Activated CD4-positive, alpha-beta memory T cell treated with anti-CD3 and anti-CD28 coated beads, Interleukin-2, amount 10 ng/mL, durations not matched to agents 7 days and 5 days (primary cell): ENCODE measurements at places on chromosomes 3 and 15.

GRCh38 chr3:23644676-23645075 lies 161.1 kb upstream of the UBE2E1 start:
- no peaks in the 10 kb centered on the region for H3K27me3 ChIP-seq
- H3K4me3 ChIP-seq = no peak overlapping the region
- no peak for DNase-seq
- no peaks in the 10 kb centered on the region for H3K4me1 ChIP-seq
- no peak overlapping the region for H3K27ac ChIP-seq
- no peaks in the 10 kb centered on the region for H3K36me3 ChIP-seq

- no peak overlapping the region for H3K27ac ChIP-seq
- DNase-seq = no peak
- peaks cover 8% of the 10 kb centered on the region for H3K36me3 ChIP-seq
- H3K4me1 ChIP-seq = no peaks in the 10 kb centered on the region
Observed at GRCh38 chr3:30368978-30369377, 237.4 kb upstream of the TGFBR2 start.

DNA sequence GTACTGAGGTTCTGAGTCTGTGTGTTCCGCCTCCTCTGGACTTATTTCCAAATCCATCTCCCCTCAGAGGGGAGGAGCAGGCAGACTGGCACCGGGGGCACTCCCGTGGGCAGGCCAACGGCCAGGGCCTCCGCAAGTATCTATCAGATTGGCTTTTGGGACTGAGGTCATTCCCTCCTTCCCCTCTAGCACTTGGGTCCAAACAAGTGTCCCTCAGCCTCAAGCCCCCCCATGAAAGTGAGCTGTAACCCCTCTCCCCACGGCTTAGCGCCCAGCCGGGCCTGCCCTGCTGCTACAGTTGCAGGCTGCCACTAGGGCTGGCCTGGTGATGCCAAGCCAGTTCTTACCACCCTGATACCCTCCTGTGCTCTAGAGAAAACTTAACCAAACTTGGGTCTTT lies 17.4 kb downstream of the ITGA11 start:
- no peaks in the 10 kb centered on the region for H3K27me3 ChIP-seq
- H3K4me1 ChIP-seq = no peaks in the 10 kb centered on the region
- no peak overlapping the region for H3K4me3 ChIP-seq
- no peaks in the 10 kb centered on the region for H3K36me3 ChIP-seq
- no peak overlapping the region for H3K27ac ChIP-seq

DNA sequence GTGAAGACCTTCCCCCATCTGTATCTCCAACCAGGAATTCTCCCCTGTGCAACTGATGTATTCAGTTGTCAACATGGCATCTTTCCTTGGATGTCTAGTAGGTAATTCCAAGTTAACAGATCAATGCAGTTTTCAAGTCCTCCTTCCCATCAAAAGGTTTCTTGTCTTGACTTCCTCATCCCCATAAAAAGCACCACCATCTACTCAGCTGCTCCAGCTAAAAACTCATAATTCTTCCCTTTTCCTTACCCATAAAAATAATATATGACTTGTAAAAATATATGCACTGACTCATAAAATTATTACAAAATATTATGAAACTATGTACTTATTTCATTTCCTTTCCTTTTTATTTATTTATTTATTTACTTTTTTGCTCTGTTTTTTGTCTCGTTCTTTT lies 5.0 kb upstream of the CAND2 start:
- H3K4me3 ChIP-seq = no peak overlapping the region
- peaks cover 3% of the 10 kb centered on the region for H3K4me1 ChIP-seq
- no peak for DNase-seq
- H3K27me3 ChIP-seq = peaks cover 26% of the 10 kb centered on the region
- no peaks in the 10 kb centered on the region for H3K36me3 ChIP-seq

GRCh38 chr15:80710635-80711554 lies 15.8 kb downstream of the ABHD17C start:
- H3K4me1 ChIP-seq = peaks cover 26% of the 10 kb centered on the region
- DNase-seq = peak; percentile 62
- no peak overlapping the region for H3K4me3 ChIP-seq

DNA sequence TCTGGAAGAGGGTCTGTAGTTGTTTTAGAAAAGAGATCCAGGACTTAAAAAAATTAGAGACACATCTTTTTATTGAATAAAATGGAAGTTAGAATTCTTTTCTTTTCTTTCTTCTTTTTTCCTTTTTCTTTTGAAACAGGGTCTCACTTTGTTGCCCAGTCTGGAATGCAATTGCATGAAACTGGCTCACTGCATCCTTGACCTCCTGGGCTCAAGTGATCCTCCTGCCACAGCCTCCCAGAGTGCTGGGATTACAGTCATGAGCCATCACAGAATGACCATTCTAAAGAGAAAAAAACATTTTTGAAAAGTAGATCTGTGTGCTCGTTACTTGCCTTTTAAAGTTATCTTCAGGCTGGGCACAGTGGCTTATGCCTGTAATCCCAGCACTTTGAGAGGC lies 3.6 kb downstream of the ATXN7 start:
- H3K27ac ChIP-seq = no peak overlapping the region
- H3K4me3 ChIP-seq = no peak overlapping the region
- no peak for DNase-seq
- H3K36me3 ChIP-seq = peaks cover 50% of the 10 kb centered on the region
- H3K4me1 ChIP-seq = peaks cover 52% of the 10 kb centered on the region
- no peaks in the 10 kb centered on the region for H3K27me3 ChIP-seq

DNA sequence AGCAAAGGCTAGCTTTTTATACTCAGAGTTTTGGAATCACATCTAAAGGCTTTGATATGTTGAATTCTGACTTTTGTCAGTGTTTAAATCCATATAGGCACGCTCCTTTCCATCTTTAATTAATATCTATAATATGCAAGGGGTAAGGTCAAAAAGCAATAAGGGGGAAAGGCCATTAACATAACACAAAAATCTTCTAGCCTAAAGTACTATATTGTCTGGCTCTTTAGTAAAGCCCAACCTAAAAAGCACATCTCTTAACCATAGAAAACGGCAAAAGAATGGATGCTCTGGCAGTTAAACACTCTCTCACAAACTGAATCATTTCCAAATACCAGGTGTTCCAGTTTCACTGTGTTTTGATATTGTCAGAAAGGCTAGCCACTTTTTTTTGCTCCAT lies 76.4 kb downstream of the EFL1 start:
- peaks cover 3% of the 10 kb centered on the region for H3K36me3 ChIP-seq
- H3K27ac ChIP-seq = no peak overlapping the region
- no peaks in the 10 kb centered on the region for H3K27me3 ChIP-seq
- DNase-seq = no peak
- H3K4me3 ChIP-seq = no peak overlapping the region
- no peaks in the 10 kb centered on the region for H3K4me1 ChIP-seq

DNA sequence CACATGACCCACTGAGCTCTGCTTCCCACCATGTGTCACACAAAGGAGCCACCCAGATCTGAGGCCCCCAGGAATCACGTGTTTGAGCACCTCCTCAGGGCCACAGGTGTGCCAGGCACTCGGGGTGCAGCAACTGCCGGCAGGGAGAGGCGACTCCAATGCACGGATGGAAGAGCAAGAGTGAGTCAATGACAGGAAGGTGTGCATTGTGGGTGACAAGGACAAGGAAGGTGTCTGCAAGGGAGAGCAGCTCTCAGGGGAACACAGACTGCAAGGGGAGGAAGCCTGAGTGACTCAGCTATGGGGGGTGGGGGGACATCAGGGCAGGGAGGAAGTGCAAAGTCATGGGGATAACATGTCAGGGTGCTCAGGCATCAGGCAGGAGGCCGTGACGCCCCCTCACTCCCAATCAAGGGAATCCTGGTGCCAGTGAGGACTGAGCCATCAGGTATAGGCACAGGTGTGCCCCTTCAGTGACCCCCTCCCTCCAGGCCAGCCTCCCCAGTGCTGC lies 67.4 kb downstream of the NUP210 start:
- no peaks in the 10 kb centered on the region for H3K27me3 ChIP-seq
- peak overlapping the region; percentile 73 for H3K27ac ChIP-seq
- no peak overlapping the region for H3K4me3 ChIP-seq
- H3K36me3 ChIP-seq = peaks cover 88% of the 10 kb centered on the region
- H3K4me1 ChIP-seq = peaks cover 50% of the 10 kb centered on the region

DNA sequence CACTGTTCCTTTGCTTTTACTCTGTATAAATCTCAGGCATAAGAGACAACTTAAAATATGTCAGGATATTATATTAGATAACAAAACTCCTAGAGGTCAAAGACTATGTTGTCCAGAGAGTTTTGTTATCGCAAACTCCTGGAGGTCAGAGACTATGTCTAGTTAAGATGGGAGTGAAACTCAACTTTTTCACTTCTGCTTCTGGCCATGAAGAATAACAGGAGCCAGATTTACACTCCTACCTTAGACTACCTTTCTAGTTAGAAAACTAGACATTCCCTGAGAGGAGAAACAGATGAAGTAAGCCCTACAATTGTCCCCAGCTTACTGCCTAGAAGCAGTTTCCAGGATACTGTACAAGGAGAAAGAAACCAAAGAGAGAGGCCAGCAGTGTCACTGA lies 255.4 kb upstream of the UBE2E1 start:
- no peaks in the 10 kb centered on the region for H3K4me1 ChIP-seq
- no peak overlapping the region for H3K27ac ChIP-seq
- no peaks in the 10 kb centered on the region for H3K36me3 ChIP-seq
- no peaks in the 10 kb centered on the region for H3K27me3 ChIP-seq
- H3K4me3 ChIP-seq = no peak overlapping the region

- H3K4me3 ChIP-seq = peak overlapping the region; percentile 78
- peaks cover 5% of the 10 kb centered on the region for H3K36me3 ChIP-seq
- H3K4me1 ChIP-seq = peaks cover 47% of the 10 kb centered on the region
- peak overlapping the region; percentile 78 for H3K27ac ChIP-seq
Observed at GRCh38 chr15:31214864-31215489, 111.7 kb upstream of the KLF13 start.

DNA sequence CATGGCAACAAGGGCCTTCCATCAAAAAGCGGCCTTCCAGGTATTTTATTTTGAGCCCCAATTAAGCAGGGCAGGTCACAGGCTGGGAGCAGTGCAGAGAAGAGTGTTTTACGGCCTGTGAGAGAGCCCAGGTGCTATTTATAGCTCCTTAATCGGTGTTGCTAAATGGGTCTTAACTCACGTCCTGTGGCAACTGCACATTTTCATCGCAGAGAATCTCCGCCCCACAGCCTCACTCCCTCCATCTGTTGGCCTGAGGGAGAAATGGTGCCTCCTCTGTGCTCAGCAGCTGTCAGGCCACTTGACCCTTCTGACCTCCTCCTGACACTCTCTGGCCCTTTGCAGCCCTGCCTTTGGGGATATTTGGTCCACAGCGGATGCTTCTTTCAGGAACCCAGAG lies 58.6 kb downstream of the SPSB4 start:
- H3K36me3 ChIP-seq = no peaks in the 10 kb centered on the region
- no peaks in the 10 kb centered on the region for H3K4me1 ChIP-seq
- no peak for DNase-seq
- no peak overlapping the region for H3K27ac ChIP-seq
- H3K27me3 ChIP-seq = peaks cover 5% of the 10 kb centered on the region

DNA sequence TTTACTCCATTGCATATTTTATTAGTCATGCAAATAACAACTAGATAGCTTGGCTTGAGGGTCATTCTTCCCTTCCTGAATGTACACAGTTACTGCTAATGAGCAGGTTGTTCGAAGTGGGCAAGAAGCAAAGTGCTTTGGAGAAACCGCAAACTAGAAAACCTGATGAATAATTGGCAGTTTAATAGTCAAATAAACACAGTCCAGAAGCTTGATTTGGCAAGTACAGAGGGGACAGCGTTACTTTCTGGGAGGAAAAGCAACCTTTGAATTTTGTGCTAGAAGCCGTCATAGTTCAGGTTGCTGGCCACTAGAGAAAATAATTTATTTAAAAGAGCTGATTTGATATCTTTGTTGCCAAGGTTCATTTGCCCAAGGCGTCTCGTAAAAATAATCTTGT lies 94.9 kb downstream of the MFSD1 start:
- peaks cover 5% of the 10 kb centered on the region for H3K27me3 ChIP-seq
- no peak overlapping the region for H3K27ac ChIP-seq
- H3K4me3 ChIP-seq = no peak overlapping the region

GRCh38 chr3:11351451-11351850 lies 79.3 kb downstream of the ATG7 start:
- no peak overlapping the region for H3K27ac ChIP-seq
- DNase-seq = no peak
- H3K36me3 ChIP-seq = peaks cover 66% of the 10 kb centered on the region
- no peaks in the 10 kb centered on the region for H3K27me3 ChIP-seq

DNA sequence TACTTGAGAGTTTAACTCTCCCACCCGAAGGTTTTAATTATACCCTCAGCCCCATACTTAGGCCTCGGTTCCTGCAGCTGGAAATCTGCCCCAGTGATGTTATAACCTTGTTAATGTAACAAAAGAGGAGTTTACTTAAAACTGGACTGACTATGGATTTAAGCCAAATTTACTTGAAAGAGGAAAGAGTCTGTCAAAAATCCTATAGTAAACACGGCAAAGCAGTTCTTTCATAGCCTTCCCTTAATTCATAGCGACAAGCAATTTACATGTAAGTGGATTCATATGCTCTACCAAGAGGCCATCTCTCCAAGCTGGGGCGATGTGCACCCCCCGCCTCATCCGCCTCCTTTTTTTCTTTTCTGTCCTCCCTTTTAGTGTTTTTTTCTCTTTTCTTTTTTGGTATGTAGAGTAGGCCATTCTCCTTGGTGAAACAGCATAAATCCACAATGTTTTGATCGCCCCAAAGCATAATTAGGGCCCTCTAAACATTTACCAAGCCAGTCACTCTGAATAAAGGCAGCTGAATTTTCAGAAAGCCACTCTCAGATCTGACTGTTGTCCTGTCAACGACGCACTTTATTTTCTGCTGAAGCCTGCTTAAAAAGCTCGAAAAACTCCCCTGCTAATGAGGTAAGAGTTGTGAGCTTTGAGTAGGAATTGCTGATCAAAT lies 373.1 kb upstream of the WNT5A start:
- H3K4me3 ChIP-seq = no peak overlapping the region
- no peaks in the 10 kb centered on the region for H3K36me3 ChIP-seq
- H3K27me3 ChIP-seq = no peaks in the 10 kb centered on the region
- DNase-seq = no peak

DNA sequence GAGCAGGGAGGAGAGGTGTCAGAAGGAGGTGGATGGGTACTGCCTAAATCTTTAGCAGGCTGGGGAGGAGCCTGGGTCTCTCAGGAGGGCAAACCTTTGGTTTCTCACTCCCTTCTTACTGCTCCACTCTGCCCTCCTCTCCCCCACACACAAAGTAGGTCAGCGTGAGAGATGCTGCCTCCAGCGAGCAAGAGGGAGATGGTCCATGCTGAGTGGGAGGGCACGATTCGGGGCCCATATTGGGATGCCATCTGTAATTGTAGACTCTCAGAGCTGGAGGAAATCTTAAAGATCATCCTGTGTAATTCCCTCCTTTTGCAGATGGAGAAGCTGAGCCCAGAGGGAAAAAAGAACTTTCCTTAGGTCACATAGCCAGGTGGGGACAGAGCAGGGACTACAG lies 34.2 kb upstream of the SYN2 start:
- H3K27me3 ChIP-seq = peaks cover 8% of the 10 kb centered on the region
- H3K27ac ChIP-seq = no peak overlapping the region

- H3K4me3 ChIP-seq = no peak overlapping the region
- H3K27me3 ChIP-seq = no peaks in the 10 kb centered on the region
Observed at GRCh38 chr3:151630035-151630434, 103.7 kb upstream of the AADACL2 start.

GRCh38 chr15:71391421-71392088 lies 276.3 kb downstream of the THSD4 start:
- no peaks in the 10 kb centered on the region for H3K36me3 ChIP-seq
- H3K27me3 ChIP-seq = peaks cover 18% of the 10 kb centered on the region

GRCh38 chr15:67101911-67102598 lies 36.7 kb downstream of the SMAD3 start:
- no peak overlapping the region for H3K27ac ChIP-seq
- H3K4me3 ChIP-seq = no peak overlapping the region
- H3K4me1 ChIP-seq = peaks cover 30% of the 10 kb centered on the region
- DNase-seq = peak; percentile 74
- H3K27me3 ChIP-seq = no peaks in the 10 kb centered on the region

- peaks cover 4% of the 10 kb centered on the region for H3K27me3 ChIP-seq
- peaks cover 21% of the 10 kb centered on the region for H3K4me1 ChIP-seq
- H3K4me3 ChIP-seq = peak overlapping the region; percentile 61
- DNase-seq = peak; percentile 18
- no peaks in the 10 kb centered on the region for H3K36me3 ChIP-seq
- H3K27ac ChIP-seq = no peak overlapping the region
Observed at GRCh38 chr3:58178528-58179234, 32.1 kb downstream of the DNASE1L3 start.
